ENCODE measurements at places on chromosomes 12 and 14. TPM values are rescaled to one million over a fixed set of nuclear protein-coding genes. Genes with fewer than 3 reads are reported as not detected.

SOAT2 gene
- not detected for total RNA-seq

TESPA1 gene
- not detected for total RNA-seq

MED13L gene
- 54.6 TPM for total RNA-seq

DNAJC22 gene
- total RNA-seq: 0.48 TPM

KLRB1 gene
- not detected for total RNA-seq

TAS2R19 gene
- total RNA-seq: 6.9 TPM

TDRD9 gene
- 0.10 TPM for total RNA-seq

LUM gene
- 0.73 TPM for total RNA-seq

AMHR2 gene
- not detected for total RNA-seq

B4GALNT1 gene
- 2.9 TPM for total RNA-seq

ADAM21 gene
- total RNA-seq: 0.19 TPM

ACVRL1 gene
- total RNA-seq: 933 TPM

ALG10B gene
- total RNA-seq: 5.3 TPM

ANKRD33 gene
- total RNA-seq: 1.2 TPM

KRT4 gene
- not detected for total RNA-seq

CCDC38 gene
- not detected for total RNA-seq

AQP6 gene
- total RNA-seq: not detected

SLC25A21 gene
- total RNA-seq: 1.7 TPM

BRAP gene
- total RNA-seq: 16.9 TPM

PTCSC3 gene
- total RNA-seq: not detected
